ENCODE measurements at places on chromosomes 6 and 20.

GRCh38 chr6:73152966-73153757, 72.1 kb downstream of the KHDC1L start:
- DNase-seq = no peak

GRCh38 chr6:146985111-146985510, 219.1 kb upstream of the STXBP5 start:
- no peak for DNase-seq

GRCh38 chr6:35214869-35215664, 1.3 kb downstream of the SCUBE3 start:
- no peak for DNase-seq

DNA sequence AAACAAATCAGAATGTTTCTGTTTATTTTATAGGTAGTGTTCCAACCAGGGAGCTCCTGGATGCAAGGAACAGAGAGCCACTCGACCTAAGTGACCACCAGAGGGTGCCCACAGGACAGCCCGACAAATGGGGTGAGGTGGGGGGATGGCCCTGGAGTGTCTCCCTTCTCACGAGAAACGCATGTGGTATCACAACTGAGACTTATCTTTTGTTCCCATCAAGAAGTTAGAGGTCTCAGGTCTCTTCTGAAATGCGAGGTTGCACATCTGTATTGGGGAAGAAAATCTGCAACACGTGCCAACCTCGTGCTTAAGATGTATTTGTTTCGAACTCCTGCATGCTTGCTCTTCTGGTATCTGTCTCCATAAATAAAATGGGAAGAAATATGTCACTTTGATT, 104.0 kb downstream of the ISM1 start:
- peak; percentile 34 for DNase-seq

DNA sequence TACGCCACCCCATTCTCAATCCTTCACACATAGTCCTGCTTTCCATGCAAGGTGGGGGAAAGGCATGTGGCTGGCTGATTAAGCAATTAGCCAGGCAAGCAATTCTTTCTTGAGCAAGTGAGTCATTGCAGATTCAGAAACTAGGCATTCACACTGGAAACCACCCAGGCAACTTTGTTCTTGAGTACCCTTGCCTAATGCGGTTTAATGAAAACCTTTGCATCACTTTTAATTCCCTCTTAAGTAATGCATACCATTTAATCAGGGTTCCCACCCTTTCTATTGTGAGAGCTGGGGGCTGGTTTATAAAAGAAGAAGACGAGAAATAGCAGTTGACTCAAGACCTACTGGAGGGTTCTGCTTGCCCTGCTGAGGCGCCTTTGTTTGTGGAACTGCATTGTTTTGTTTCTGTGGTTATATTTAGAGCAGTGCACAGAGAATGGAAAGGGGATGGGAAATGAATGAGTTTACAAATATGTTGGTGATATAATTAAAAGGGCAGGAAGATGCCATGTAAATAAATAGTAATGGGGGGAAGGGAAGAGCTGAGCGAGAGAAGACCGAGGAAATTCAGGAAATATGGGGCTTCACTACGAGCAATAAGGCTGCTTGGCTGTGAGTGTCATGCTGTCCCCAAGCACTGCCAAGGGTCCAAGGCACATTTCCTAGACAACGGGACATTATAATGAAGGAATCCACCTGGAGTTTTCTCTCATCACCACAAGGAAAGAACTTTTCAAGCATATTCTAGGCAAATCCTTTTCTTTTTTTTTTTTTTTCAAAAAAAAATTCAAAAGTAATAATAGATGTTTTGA, 48.8 kb upstream of the TSHZ2 start:
- DNase-seq = no peak

- no peak for DNase-seq
Measured at GRCh38 chr6:87656857-87657256, 45.2 kb downstream of the AKIRIN2 start.

DNA sequence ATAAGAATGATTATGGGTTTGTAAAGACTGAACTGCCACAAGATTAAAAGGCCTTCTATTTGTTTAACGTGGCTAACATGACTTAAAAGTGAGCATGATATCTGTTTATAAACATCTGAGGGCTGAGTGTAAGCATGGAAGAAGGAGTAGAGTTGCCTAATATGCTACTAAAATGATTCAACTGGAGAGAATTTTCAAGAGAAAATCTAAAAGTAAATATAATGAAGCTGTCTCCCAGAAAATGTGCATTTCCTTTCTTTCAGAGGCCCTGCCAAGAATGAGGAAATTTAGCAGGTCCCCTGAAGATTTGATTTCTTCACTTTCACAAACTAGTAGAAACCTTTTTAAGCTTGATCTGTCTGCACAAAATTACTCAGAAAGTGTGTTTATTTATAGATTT, 4.2 kb upstream of the EYA4 start:
- no peak for DNase-seq

GRCh38 chr6:100335991-100336390, 128.7 kb downstream of the SIM1 start:
- no peak for DNase-seq

- no peak for DNase-seq
Measured at GRCh38 chr6:169869301-169869700, 117.9 kb downstream of the ERMARD start.

DNA sequence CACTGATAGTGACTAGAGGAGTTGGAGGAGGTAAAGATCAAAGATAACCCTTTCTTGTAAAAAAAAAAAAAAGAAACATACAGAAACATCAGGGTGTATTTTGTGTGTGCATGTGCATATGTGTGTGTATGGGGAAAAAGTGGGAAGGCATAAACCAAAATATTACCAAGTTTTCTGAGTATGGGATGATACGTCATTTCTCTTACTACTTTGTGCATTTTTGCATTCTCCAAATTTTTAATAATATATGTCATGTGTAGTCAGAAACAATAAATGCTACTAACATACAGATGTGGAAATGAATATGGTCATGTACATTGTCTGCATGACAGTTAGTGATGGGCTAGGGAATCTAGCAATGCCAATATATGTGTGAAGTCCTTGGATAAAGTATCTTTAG, 161.1 kb downstream of the SASH1 start:
- DNase-seq = no peak

DNA sequence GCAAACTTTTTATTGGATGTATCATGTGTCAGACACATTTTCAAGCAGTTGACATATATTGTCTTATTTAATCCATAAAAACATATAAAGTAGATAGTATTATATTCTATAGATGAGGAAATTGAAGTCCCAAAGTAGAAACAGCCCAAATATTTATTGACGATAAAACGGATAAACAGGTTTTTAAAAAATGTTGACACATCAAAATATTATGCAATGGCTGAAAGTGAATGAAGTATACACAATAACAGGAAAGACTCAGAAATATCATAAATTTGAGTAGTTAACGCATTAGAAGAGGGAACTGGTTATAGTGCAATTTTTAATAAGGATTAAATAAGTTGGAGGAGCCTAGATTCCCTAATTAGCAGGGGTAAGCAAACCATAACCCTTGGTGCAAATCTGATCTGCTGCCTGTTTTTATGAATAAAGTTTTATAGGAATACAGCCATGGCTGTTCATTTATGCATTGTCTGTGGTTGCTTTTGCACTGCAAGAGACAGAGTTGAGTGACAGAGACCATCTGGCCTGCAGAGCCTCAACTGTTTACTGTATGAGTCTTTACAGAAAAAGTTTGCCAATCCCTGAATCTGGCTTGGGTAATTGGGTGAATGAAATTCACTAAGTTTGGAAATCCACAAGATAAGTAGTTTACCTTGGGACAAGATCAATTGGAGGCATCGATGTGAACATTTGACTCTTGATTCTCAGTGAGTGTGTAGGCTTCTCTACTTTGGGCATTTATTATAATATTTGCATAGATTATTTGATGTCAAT, 50.6 kb upstream of the EXOC2 start:
- no peak for DNase-seq

DNA sequence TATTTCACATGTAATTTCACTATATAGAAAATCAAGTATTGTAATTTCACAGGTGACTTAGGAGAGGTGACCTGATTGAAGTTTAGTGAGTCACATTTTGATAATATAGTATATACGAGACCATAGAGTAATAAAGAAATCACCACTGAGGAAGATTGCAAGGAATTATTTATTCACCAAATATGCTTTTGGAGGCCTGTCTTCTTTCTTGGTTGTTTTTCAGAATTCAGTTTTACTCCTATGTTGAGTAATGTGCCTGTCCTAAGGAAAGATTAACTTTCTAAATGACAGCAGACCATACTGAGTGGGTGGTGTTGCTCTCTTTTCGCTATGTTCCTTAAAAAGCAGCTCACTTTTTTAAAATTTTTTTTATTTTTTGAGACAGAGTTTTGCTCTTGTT, 87.5 kb upstream of the FOXO3 start:
- DNase-seq = no peak

DNA sequence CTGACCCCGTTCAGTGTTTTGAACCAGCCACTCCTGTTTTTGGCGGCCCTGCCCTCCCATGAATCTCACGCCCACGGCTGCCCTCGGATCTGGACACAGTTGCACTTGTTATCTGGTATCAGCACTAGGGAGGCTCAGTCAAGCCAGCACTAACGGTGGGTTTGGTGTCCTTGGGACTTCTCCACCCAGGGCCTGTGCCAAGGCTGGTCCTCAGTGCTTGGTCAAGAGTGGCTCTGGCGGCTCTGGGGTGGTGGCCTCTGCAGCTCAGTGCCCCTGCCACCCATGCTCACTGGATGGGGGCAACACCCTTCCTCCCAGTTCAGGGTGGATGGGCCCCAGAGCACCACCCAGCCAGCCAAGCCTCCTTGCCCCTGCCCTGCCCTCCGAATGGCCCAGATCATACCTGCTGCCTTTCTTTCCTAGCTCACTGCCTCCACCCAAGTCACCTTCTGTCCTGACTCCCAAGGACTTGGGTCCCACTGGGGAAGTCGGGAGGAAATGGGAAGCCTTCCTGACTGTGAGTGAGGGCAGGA, 54.7 kb downstream of the SSR1 start:
- DNase-seq = no peak

- DNase-seq = no peak
Measured at GRCh38 chr20:24963672-24964505, 14.8 kb downstream of the CST7 start.

GRCh38 chr6:50369996-50370395, 320.3 kb upstream of the DEFB112 start:
- DNase-seq = no peak

DNA sequence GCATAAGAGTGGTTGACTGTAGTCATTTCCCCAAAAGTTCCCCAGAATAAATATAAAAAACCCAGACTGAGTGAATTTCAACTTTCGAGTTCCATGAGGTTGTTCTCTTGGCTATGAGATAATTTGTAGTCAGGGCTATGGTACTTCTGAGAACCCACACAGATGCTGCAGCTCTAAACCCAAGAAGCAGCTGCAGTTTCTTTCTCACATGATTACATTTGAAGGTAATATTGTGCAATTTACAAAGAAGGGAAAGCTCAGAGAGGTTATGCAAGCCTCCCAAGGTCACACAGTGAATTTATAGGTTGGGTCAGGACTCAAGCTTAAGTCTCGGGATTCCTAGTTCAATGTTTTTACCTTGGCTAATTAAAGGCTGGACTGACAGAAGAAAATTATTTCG, 29.7 kb upstream of the CD93 start:
- DNase-seq = no peak

DNA sequence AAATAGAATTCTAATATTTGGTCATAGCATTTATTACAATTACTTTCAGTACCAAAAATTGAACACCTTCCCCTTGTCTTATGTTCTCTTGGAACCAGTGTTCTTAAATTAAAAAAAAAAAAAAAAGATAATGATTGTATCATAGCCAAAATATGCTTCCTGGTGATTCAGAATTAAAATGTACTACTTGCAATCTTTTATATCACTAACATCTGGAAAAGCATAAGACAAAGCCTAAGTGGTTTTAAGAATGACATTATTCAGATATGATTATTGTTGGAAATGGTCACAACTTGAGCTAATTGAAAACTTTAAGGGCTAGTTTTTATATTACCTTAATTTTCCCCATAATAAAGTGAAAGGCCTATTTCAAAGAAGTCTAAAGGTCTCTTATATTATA, 493.3 kb upstream of the MARCKS start:
- no peak for DNase-seq

DNA sequence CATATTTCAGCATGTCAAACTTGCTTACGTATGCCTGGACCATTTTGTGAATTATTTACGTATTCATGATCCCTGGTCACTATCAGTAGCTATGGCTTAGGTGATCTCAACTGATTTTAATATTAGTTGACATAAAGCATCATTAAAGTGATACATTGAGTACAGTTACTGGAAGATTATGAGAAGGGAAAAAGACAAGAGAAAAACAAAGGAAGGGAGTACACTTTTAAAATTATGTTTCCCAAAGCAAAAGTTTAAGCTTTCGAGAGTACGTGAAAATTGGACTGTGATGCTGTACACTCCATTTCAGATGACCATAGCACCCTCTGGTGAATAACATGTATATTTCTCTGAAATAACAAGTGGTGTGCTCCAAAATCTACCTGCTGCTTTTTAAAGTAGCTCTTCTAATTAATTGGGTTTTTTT, 215.0 kb upstream of the HSF2 start:
- DNase-seq = no peak

- DNase-seq = no peak
Measured at GRCh38 chr20:36891211-36891610, 15.3 kb downstream of the TLDC2 start.

DNA sequence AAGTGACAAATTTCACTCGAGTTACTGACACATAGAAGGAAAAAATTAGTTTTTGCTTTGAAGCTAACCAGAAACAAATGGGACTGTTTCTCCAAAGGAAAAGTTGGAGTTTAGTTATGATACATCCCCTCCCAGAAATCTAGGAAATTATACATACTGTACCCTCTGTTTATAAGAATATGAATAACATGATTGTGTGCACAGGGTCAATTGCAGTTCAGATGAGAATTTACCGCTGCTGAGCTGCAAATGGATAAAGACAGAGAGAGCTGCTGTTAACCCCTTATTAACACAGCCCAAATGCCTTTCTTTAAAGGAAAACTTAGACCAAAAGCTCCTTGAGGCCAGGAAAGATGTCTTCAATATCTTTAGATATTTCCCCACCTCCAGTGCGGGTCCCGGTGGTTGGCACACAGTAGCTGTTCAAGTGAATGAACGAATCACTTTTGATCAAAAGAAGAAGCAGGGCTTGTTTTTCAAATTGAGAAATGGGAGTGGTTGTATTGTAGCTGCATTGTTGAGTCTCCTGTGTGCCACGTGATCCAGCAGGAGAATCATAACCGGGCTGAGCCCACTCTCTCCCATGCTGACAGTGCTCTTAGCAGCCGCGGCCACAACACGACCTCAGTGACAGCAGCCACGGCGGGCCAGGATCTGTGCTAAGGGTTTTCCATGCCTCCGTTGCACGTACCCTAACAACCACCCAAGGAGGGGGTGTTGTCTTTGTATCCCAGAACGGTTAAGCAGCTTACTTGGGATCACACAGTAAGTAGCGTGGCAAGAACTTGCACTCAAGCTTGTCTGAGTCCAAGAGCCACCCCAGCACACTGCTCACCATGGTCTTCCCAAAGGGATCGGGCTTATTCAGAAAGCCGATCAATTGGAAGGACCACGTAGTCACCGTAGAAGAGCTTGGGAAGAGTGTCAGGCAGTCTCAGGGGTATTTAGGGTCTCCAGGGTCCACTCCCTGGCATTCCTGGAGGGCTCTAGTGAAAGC, 53.5 kb upstream of the BMP6 start:
- no peak for DNase-seq

GRCh38 chr6:16338577-16339264, 100.3 kb downstream of the GMPR start:
- no peak for DNase-seq

GRCh38 chr20:37533154-37533715, 5.6 kb upstream of the BLCAP start:
- DNase-seq = no peak

All from stimulated activated naive CD8-positive, alpha-beta T cell treated with anti-CD3 and anti-CD28 coated beads, Interleukin-15, Interleukin-2, amounts not matched to agents 100 U/mL and 50 U/mL, for 24 hours (primary cell).